Uterus (tissue), 4 donors: ENCODE measurements at places on chromosomes 12 and 14. TPM values are rescaled to one million over a fixed set of nuclear protein-coding genes. Genes with fewer than 3 reads are reported as not detected.

GRCh38 chr12:46743456-46743855 is 82.3 kb downstream of the SLC38A4 start:
- no peak for DNase-seq

The CAPRIN2 gene
- 8.2 TPM for total RNA-seq

GRCh38 chr14:53190938-53191337 is 37.8 kb upstream of the DDHD1 start:
- DNase-seq, result no peak

DNA sequence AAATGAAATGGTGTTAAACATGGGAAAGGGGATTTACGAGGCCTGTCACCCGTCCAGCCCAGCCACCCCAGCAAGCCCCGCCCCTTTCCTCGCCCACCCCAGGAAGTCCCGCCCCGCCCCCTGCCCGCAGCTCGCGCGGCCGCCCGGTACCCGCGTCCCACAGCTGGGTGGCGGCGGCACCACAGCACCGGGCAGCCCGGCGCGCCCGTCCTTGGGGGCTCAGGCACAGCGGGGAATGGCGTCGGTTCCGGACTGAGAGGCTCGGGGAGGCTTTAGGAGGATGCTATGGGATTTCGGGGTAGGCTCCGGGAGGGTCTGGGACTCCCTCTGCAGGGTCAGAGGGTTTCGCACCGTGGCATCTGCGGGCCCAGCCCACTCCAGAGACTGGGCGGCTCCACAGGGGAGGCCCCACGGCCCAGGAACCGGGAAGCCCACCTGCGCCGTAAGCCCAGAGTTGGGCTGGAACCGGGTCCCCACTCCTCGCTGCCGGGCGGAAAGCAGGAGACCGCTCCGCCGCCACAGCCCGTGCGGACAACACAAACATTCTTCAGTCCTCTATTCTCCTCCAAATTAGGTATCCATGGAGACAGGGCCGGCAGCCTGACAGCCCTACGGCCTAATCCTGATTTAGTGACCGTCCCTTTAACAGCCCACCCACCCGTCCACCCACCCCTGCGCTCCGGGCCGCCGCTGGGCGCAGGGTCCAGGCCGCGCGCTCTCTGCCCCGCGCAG is 1.4 kb downstream of the FIGNL2 start:
- no peak for DNase-seq

The RIN3 gene
- 16.7 TPM for total RNA-seq

The NRIP2 gene
- total RNA-seq, result 9.5 TPM

The LRRC10 gene
- total RNA-seq, result not detected
